ENCODE measurements at places on chromosomes 2 and 18. TPM values are rescaled to one million over a fixed set of nuclear protein-coding genes. Genes with fewer than 3 reads are reported as not detected.
A peak's percentile ranks its signal among the peaks of the same experiment; 100 is the strongest.

Gene NLRC4
- 0.23 TPM for total RNA-seq

Gene SERPINB5
- total RNA-seq: not detected

Gene PRR30
- total RNA-seq: not detected

- DNase-seq: no peak
Measured at GRCh38 chr2:201712726-201713125, 14.3 kb upstream of the MPP4 start.

DNA sequence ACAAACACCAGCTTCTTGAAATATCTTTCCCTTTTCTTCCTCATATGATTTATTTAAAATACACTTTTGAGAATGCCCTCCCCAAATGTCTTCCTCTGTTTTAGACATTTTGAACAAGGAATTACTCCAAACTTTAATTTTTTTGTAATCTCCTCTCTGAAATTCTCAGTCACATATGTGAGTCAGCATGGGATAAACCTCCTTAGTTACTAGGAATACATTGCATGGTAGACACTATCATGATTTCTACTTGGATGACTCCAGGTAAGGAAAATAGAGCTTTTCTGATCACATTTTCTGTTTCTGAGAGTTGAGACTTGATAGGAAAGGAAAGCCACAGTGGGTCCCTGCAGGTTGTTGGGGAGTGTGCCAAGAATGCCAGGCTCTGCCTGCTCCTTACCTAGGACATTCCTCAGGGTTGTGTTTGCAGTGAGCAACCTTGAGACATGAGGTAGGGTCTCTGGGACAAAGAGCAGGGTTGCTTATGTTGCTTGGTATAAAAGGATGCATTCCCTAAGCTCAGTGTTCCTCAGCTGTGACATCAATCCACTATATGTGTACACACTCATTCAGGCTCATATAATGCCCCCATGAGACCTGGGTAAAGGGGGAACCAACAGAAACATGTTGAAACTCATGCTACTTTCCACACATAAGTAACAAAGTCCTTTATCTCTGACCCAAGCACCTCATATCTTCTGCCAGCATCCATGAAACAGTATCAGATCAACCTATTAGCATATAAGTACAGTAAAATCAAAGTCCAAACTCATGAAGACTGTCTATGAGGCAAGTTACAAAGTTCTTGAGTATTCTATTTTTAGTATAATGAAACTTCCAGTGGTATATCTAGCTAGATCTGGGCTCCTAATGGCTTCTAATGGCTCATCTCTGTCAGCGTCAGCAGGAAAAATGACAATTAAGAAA lies 112.8 kb upstream of the SCN1A start:
- DNase-seq: no peak

- DNase-seq: no peak
Measured at GRCh38 chr18:7615840-7616239, 48.7 kb downstream of the PTPRM start.

GRCh38 chr2:68426848-68427579 lies 40.1 kb downstream of the FBXO48 start:
- DNase-seq: no peak

DNA sequence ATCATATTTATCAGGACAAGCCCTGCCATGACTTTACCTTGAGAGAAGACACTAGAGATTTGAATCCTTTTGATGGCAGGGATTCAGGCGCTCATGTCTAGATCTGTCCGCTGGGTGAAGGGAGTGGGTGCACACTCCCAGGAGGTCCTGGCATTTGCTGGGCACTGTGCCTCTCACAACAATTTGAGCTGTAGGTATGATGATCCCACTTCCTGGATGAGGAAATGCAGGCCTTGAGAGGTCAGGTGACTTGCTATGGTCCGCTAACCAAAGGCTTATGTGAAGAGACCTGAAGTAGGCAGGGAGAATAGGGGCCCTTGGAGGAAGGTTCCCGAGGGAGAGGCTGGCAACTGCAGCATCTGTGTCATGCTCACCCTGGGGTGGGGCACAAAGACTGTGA lies 206.1 kb downstream of the HAUS1 start:
- DNase-seq: no peak

GRCh38 chr18:30929065-30929464 lies 113.5 kb downstream of the DSC3 start:
- no peak for DNase-seq

GRCh38 chr2:55965966-55966365 lies 42.4 kb upstream of the EFEMP1 start:
- no peak for DNase-seq

DNA sequence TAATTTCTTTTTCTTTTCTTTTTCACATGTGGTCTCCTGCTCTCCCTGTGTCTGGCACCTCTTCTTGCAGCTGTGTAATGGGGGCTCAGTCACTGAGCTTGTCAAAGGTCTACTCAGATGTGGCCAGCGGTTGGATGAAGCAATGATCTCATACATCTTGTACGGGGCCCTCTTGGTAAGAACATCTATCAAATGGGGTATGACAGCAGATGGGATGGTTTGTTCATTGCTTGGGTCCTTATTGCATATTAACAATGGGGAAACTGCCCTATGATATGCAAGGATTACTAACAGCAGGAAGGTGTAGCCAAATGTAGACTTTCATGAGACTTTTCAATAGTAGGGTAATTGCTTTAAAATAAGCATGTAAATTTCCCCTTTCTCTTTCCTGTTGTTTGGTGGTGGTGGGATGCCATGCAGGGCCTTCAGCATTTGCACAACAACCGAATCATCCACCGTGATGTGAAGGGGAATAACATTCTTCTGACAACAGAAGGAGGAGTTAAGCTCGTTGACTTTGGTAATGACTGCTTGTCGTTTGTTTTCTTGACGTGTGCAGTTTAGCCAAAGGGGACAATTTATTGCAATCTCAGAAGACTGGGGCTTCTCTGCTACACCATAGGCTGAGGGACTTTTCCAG lies 36.5 kb downstream of the MYO3B start:
- no peak for DNase-seq

GRCh38 chr2:173462892-173463840 lies 108.5 kb downstream of the CDCA7 start:
- peak; percentile 7 for DNase-seq

- DNase-seq: no peak
Measured at GRCh38 chr2:26974352-26974751, 3.9 kb downstream of the MAPRE3 start.

- DNase-seq: no peak
Measured at GRCh38 chr2:136219963-136220362, 102.0 kb upstream of the CXCR4 start.

Measured in activated CD4-positive, alpha-beta T cell treated with anti-CD3 and anti-CD28 coated beads for 36 hours (primary cell).